ENCODE measurements at places on chromosomes 12 and 14.
A peak's percentile ranks its signal among the peaks of the same experiment; 100 is the strongest.

- peak; percentile 4 for DNase-seq
Measured at GRCh38 chr12:94676031-94676641, 25.8 kb upstream of the TMCC3 start.

- no peak for DNase-seq
Measured at GRCh38 chr12:91017043-91017442, 12.3 kb upstream of the EPYC start.

DNA sequence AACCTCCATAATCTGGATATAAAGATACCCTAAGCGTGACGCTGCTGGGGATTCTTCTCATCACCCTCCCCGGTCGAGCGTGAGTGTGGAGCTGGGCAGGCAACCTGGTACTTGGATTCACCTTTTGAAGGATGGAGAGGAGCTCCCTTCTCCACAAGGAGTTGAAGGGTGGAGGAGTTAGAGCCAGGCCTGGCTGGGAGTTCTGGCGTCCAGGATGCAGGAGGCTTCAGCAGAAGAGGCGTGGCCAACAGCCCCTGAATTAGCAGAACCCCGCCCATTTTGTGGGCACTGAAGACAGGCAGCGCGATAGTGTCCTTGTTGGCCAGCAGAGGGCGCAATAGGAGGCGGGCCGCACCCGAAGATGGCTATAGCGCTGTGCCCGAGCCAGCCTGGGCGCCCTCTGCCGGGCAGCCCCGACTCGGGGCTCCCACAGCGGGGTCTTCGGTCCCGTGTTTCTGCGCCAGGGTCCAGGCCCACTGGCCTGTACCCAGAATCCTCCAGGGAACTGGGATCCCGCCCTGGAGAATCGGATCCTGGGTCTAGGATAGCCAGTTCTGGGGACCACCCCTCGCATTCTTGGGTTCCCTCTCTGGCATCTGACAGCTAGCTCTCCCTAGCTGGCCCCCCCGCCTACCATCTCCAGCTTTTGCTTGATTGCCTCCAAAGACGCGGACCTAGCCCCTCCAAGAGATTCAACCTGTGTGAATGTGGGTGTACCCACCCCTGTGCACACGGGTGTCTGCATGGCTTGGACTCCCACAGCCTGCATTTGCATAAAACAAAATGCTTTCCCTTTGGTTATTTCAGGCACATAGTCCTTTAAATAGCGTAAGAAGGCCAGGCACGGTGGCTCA is 26.0 kb upstream of the SMUG1 start:
- peak; percentile 84 for DNase-seq

- no peak for DNase-seq
Measured at GRCh38 chr12:108744021-108744897, 12.9 kb upstream of the CORO1C start.

DNA sequence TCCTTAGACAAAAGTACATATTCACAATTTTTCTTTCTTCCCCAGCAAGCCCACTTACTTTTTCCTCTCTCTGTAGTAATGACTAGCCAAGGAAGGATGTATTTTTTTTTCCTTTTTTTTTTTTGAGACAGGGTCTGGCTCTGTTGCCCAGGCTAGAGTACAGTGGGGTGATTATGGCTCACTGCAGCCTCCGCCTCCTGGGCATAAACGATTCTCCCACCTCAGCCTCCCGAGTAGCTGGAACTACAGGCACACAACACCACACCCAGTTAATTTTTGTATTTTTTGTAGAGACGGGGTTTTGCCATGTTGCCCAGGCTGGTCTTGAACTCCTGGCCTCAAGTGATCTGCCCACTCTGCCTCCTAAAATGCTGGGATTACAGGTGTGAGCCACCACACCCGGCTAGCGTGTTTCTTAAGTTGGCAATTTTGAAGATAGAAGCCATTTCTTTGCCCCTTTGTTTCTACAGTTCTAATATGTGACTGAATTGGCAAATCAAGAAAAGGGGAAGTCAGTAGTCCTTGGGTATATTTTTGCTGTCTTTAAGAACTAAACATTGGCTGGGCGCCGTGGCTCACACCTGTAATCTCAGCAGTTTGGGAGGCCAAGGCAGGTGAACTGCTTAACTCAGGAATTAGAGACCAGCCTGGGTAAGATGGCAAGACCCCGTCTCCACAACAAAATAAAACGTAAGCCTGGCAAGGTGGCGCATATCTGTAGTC is 3.2 kb upstream of the NACA start:
- no peak for DNase-seq

- DNase-seq = no peak
Measured at GRCh38 chr12:127750076-127750840, 516.7 kb upstream of the TMEM132C start.

Measured in activated gamma-delta T cell treated with anti-CD3 and anti-CD28 coated beads, Interleukin-2, amount 50 U/mL, for 16 hours (primary cell).